Activated naive CD8-positive, alpha-beta T cell treated with anti-CD3 and anti-CD28 coated beads, Interleukin-2, amount 50 U/mL, for 24 hours (primary cell): ENCODE measurements at places on chromosomes 5 and 9.

DNA sequence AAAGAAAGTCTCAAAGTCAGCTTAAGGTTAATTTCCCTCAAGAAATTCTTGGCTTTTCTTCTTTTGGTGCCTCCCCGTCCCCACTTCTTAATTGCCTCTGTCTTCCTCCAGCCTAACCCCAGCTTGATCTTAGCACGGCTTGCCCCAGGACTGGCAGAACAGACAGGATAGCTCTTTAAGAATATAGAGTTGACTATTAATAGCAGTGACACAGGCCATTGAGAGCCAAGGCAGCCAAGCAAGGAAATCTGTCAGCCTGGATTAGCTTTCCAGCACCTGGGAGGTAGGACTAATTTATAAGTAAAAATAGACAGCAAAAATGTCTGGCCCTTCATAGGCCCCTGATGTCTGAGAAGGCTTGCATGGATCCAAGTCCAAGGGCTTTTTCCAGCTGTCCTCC lies 384.6 kb upstream of the SLC30A5 start:
- no peak for DNase-seq

- DNase-seq = no peak
These were observed 21.4 kb upstream of the TRMT10B start for GRCh38 chr9:37732086-37732741.

DNA sequence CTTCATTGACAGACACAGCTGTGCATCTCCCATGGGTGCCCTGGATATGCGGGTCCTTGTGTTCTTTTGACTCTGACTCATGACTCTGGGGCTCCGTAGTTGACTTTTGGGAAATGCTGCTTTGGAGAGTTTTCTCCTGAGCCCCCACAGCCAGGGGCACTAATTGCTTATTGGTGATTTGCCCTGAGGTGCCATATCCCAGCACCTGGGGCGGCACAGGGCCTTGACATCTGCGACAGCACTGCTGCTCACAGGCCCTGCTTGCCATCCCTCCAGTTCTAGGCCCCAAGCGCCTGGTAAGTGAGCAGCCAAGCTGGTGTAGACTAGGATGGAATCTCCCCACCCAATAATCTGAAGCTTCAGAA lies 75.1 kb downstream of the AMBP start:
- no peak for DNase-seq

DNA sequence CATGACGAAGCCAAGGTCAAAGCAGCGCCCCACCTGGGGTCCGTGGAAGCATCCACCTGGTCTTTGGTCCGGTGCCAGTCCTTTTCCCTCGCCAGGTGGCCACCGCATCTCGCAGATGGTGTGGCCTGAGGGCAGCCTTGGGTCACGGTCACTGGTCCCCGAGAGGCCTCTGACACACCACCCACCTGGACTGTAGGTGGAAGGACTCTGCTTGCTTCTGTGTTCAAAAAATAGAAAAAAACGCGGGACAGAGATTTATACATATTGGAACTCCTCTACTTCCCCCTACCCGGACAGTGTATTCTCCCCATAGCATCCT lies 466 bp upstream of the TTC39B start:
- no peak for DNase-seq

- no peak for DNase-seq
These were observed 169.2 kb downstream of the COX7C start for GRCh38 chr5:86786955-86787354.

- DNase-seq = no peak
These were observed 42.6 kb upstream of the ANKH start for GRCh38 chr5:14914193-14914592.

DNA sequence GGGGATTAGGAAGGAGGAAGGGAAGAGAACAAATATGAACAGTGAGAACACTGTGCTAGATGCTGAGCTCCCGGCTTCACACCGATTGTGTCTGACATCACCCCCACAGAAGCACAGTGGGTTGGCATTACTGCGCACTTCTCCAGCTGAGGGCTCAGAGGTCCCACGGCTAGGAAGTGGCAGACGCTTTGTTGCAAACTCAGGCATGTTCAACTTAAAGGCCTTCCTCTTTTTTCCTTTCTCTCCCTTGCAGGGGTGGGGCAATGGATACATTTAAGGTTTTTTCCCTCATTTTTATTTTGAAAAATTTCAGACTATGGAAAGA lies 15.5 kb upstream of the SHB start:
- DNase-seq = no peak

DNA sequence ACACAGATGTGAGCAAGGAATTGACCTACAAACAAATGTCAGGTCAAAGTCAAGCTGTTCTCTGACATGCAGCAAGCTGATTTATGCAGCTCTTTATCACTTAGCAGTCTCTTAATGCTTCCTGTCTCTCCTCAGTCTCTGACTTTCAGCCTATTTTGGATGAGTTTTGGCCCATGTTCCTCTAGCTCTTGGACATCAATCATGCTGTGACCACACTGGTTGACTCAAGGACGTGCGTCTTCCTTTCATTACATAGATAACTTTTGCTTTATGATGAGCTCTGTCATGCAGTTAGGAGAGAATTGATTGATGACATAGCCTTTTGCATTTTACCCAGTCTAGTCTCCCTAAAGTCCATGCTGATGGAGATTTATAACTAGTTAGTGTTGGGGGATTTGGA lies 9.4 kb upstream of the REEP5 start:
- DNase-seq = no peak

DNA sequence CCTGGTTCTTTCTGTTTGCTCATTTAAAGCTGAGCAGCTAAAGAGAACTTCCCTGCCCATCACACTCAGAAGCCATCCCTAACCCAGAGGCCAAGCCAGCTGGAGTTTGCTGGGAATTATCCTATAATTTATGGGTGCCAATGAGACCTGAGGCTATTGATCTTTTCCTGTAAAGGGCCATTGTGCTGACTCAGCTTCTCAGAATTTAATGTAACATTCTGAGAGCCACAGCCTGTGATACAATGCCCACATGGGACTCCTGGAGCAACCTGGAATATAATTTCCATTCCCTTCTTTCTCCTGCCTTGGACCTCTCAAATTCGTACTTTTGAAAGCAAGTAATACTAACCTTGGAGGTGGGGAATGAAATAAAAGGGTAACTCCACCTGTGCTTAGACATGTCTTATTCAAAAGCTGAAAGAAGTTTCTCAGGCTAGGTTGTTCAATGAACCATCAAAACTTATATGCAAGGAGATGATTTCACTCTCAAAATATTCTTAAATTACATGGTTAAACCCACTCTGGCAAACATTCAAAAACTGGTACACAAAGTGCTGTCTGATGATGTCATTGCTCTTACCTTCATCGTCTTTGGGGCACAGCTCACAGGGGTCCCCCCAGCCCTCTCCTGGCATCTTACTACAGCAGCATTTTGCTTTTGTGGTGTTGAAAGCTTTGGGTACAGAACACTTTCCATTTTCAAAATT lies 206.7 kb downstream of the SLC12A2 start:
- no peak for DNase-seq

GRCh38 chr9:113618836-113619490 lies 155.4 kb downstream of the RGS3 start:
- DNase-seq = no peak

- DNase-seq = no peak
These were observed 29.8 kb upstream of the BICD2 start for GRCh38 chr9:92794426-92794825.

DNA sequence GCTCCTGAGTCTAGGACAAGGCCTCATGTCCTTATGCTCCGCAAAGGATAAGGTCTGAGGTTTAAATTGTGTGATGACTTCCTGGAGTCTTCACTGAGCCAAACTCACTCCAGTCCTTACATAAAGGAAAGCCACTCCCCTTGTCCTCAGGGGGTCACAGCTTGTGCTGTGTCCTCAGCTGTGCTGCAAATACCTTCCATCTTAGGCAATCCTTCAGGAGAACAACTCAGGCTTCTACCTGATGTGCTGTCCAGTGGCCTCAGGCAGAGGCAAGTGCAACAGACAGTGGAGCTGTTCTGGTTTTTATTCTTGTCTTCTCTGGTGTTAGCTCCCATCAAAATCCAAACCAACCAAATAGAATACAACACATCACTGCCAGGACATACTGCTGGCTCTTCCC lies 151.5 kb downstream of the TAF11L14 start:
- DNase-seq = no peak

DNA sequence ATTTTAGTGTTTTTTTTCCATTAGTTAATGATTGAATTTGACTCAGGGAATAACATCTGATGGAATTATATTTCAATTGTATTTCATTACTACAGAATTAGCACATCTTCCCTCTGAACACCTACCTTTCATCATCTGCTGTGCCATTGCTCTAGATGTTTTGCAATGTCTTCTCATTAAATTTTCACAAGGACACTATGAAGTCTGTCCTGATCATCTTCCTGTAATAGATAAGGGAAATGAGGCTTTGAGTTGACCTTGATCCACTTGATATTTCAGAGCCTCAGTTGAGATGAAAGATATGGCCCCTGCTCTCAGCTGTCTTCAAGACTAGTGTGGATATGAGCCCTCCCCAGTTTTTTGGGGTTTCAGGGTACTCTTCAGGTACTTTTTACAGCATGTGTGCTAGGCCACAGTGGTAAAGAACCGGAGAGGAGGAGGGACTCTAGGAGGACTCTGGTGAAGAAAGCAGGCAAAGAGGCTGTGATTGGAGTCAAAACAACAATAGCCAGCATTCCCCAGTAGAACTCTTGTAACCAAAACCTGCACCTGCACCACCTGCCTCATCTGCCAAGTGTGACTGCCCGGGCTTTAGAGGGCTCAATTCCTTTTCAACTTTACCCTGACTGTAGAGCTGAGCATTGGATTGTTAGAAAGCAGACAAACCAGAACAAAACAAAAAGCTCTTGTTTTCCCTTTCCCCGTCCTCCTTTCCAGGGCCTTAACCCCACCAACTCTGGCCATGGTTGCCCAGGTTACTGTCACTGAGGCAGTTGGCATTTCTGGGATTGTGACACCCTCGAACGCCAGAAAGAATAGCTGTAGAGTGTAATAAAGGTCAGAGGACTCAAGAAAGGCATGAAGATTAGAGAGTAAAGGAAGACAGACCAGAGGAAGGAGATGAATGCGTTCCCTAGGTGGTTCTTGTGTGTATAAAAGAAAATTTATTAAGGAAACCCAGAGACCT lies 56.3 kb downstream of the ERAP1 start:
- no peak for DNase-seq

DNA sequence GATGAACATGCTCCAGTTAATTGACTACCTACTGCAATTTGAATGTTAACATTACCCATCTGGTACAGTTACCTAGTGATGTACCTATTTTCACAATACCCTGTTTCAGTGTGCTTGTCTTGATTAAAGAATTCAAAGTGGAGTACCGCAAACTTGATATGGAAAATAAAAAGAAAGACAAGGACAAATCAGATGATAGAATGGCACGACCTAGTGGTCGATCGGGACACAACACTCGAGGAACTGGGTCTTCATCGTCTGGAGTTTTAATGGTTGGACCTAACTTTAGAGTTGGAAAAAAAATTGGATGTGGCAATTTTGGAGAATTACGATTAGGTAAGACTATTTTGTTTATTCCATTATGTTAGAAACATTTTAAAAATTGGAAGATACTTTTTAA lies 33.5 kb downstream of the CSNK1G3 start:
- DNase-seq = peak; percentile 11

DNA sequence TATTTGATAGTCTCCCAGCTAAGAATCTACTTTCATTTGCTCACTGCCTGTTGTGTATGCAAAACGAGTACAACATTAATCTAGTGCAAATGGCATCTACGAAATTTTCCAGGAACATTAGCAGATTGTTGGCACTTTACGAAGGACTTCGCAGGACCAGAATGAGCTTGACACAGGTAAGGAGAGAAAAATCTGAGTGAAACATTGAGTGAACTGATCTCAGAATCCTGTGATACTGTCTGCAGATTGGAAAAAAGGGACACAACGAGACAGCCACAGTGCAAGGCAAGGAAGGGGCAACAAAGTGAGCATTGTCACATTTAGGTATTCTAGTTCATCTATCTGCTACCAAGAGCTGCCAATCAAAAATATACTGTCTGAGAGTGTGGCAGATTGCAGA lies 350.5 kb downstream of the ZNF608 start:
- no peak for DNase-seq

GRCh38 chr9:92164490-92164889 lies 49.3 kb upstream of the SPTLC1 start:
- no peak for DNase-seq

DNA sequence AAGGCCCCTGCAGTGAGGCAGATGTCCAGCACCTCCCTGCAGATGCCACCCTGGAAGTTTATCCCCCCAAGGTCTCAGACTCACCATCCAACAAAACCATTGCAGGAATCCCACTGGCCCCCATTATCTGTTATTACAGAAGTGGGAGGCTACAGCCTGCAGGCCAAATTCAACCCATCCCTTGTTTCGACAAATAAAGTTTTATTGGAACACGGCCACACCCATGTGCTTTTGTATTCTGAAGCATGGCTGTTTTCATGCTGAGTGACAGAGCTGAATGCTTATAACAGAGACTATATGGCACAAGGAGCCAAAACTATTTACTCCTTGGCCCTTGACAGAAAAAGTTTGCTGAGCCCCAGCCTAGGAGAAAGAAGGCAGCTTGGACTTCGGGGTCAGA lies 428.8 kb downstream of the CDK5RAP2 start:
- DNase-seq = no peak

GRCh38 chr5:139417214-139417613 lies 13.3 kb upstream of the SPATA24 start:
- DNase-seq = no peak

GRCh38 chr9:93258419-93258817 lies 74.5 kb downstream of the WNK2 start:
- DNase-seq = no peak

DNA sequence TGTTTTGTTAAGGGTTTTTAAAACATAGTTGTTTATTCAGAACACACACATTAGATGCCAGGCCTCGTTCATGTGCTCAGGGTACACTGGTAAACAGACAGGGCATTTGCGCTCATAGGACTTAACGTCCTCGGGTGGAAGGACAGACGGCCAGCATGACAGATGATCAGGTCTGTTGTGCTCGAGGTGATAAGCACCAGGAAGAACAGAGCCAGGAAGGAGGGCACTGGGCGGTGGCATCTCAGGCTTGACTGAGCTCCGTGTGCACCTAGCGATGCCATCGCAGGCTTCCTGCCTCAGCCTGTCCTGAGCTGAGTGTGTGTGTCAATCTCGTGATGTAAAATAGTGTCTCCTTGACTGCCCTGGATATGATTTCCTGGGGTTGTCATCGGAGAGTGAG lies 96.5 kb downstream of the EHMT1 start:
- DNase-seq = no peak

DNA sequence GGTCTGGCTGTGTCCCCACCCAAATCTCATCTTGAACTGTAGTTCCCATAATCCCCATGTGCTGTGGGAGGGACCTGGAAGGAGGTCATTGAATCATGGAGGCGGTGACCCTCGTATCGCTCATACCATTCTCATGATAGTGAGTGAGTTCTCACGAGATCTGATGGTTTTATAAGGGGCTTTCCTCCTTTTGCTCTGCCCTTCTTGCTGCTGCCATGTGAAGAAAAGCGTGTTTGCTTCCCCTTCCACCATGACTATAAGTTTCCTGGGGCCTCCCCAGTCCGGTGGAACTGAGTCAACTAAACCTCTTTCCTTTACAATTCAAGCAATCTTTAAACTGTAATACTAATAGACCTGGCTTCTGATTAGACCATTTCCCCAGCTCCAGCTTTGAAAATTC lies 92.2 kb upstream of the SARDH start:
- no peak for DNase-seq

- no peak for DNase-seq
These were observed 4.7 kb upstream of the PLPP7 start for GRCh38 chr9:131284856-131285255.

- DNase-seq = no peak
These were observed 342.7 kb downstream of the ADGRV1 start for GRCh38 chr5:90901261-90901660.
